Bone marrow (tissue), 2 donors: ENCODE measurements at places on chromosomes 1 and 21.

GRCh38 chr1:63662056-63662836 is 69.0 kb downstream of the PGM1 start:
- no peak for DNase-seq

DNA sequence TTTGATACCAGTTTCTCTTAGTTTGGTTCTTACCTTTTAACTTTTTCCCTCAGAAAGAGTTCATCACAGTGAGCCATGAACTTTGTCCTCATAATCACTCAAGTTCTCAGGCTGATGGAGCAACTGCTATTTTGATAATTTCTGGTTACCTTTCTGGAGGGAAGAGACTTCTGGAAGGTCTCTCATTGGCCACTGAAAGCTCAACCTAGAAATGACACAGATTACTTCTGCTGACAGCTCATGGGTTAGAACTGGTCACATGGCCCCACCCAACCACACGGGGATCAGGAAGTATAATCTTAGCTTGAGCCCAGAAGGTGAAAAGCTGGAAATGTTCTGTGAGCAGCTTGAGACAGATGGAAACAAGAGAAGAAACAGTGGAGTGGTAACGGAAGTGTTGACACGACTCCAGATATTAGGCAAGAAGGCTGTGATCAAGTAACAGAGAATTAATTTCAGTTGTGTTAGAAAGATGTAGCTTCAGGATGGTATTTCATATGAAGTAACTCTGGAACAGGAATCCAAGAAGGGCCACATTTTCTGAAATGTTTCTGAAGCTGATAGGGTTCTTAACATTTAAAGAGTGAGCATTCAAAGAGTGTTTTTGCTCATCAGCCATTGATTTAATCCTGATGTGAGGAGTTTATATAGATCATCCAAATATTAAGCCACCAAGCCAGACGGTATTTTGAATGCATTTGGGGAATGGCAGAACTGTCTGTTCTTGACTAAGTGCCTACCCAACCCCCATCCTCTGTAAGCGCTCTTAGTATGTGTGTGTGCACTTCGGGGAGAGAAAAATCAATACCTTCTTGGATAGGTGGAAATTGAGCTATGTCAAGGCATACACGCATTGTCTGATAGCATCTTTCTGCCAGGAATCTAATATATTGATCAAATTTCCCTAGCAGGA is 21.9 kb upstream of the XPR1 start:
- no peak for DNase-seq

- DNase-seq, result no peak
Observed at GRCh38 chr1:79847700-79848099, 841.2 kb upstream of the ADGRL4 start.

DNA sequence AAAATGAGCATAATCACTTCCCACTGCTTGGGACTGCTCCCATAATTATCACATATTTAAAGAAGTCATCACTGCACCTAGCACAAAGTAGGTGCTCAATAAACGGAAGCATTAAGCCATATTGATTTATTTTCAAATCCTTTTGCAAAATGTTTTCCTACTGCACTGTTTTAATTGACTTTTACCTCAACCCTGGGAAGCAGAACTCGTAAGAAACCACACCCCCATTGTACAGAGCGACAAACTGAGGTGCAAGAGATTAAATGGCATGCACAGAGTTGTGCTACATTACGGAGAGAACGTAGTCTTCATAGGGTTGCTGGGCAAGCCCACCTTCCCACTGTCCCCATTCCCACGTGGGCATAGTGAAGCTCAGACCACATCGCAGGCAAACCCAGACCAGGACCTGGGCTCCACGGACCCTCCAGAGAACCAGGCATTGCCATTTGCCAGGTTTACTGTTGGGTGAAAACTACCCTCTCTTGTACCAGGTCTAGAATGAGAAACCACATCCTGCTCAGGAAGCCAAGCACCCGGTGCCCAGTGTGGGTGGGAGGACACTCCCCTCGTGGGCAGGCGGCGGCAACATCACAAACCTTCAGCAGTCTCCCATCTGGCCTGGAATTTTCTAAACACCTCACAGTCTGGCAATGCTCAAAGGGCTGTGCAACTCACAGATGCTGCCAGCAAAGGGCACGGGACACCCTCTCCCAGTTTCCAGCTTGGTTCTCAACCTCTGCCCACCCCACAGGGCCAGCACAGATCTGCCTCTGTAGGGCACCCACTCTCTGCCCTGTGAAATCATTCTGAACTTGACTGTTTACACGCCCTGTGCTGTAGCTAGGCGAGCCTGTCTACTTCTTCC is 8.2 kb downstream of the IFFO2 start:
- DNase-seq, result peak; percentile 67

- DNase-seq, result no peak
Observed at GRCh38 chr1:4636644-4637380, 17.6 kb upstream of the AJAP1 start.

- DNase-seq, result no peak
Observed at GRCh38 chr1:224506141-224506814, 71.7 kb upstream of the WDR26 start.

GRCh38 chr1:203311368-203312301 is 6.3 kb downstream of the BTG2 start:
- no peak for DNase-seq

- DNase-seq, result no peak
Observed at GRCh38 chr1:203142684-203143408, 15.3 kb downstream of the ADORA1 start.

- DNase-seq, result no peak
Observed at GRCh38 chr1:228900886-228901392, 165.7 kb downstream of the RHOU start.

GRCh38 chr1:225467193-225468020 is 39.6 kb upstream of the LBR start:
- DNase-seq, result peak; percentile 87

- DNase-seq, result no peak
Observed at GRCh38 chr1:32903991-32904785, 3.0 kb upstream of the TMEM54 start.

GRCh38 chr1:169142129-169142528 is 35.6 kb downstream of the ATP1B1 start:
- no peak for DNase-seq

GRCh38 chr1:223785808-223786207 is 59.9 kb downstream of the TP53BP2 start:
- DNase-seq, result no peak

DNA sequence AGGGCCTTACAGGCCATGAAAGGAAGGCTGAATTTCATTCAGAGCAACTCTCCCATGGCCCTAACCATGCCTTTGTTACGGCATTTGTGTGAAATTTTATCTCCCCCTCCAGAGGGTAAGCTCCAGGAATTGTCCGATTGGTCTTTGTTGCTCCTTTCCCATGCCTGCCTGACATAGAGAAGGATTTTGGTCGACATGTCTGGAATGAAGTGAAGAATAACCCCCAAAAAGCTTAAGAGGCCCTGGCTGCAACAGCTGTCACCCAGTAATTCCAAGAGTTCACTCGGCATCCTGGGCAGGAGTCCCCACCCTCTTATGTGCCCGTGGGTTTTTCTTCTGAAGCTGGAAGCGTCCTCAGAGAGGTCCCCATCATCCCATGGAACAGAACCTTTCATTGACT is 20.6 kb downstream of the CDA start:
- DNase-seq, result no peak

GRCh38 chr1:26296340-26297056 is 9.9 kb downstream of the UBXN11 start:
- no peak for DNase-seq

- DNase-seq, result no peak
Observed at GRCh38 chr1:213464786-213465460, 413.9 kb downstream of the RPS6KC1 start.

DNA sequence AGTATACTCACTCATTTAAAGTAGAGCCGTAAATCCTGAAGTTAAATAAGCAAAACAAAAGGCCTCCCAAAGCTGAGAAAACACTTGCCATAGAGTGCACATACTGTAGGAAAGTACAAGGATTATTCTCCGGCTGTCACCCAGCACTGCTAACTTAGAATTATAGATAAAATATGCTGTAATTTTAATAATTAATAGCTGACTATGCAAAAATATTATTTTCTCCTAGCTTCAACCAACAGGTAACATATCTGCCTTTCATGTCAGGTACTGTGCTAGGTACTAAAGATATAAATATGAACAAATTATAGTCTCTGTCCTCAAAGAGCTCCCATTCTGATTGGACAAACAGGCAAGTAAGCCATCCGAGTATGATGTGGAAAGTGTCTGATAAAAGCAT is 233.2 kb downstream of the FGGY start:
- no peak for DNase-seq

- no peak for DNase-seq
Observed at GRCh38 chr1:238143038-238143437, 252.3 kb upstream of the ZP4 start.

GRCh38 chr1:62799688-62800087 is 15.8 kb downstream of the ATG4C start:
- no peak for DNase-seq

DNA sequence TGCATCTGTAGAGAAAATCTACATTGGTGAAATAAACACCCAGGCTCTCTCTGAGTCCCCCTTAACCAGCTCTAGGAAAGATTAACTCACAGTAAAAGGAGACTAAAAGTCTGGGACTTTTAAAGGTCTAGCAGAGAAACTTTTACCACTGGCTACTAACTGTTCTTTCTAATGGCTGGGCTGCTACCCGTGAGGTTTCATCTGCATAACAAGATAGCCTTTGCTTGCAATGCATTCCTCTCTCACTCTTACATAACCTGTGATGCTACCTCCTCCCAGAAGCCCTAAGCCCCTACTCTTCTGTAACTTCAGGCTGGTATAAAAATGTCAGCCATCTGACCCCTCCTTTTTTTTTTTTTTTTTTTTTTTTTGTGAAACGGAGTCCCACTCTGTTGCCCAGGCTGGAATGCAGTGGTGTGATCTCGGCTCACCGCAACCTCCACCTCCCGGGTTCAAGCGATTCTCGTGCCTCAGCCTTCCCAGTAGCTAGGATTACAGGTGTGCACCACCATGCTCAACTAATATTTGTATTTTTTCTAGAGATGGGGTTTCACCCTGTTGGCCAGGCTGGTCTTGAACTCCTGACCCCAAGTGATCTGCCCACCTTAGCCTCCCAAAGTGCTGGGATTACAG is 344.2 kb downstream of the RGS7 start:
- no peak for DNase-seq

- no peak for DNase-seq
Observed at GRCh38 chr1:1356166-1356795, 2.1 kb downstream of the MXRA8 start.

GRCh38 chr1:181930187-181930586 is 131.3 kb downstream of the ZNF648 start:
- DNase-seq, result no peak

DNA sequence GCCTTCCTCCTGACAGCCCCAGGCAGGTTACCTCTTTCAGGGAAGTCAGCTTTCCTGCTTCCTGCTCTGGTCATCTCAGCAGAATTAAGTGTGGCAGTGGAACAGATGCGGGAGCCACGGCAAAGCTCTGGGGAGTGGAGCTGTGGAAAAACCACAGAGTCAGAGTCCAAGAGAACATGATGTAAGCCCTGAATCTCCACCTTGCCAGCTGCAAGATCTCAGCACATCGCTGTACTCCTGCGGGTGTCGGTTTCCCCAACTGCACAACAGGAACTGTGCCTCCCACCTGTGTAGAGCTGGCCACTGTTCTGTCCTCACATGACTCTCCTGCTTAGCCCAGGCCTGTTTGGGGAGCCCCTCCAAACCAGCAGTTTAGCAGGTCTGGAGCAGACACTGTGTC is 123.7 kb downstream of the MATN1 start:
- no peak for DNase-seq

DNA sequence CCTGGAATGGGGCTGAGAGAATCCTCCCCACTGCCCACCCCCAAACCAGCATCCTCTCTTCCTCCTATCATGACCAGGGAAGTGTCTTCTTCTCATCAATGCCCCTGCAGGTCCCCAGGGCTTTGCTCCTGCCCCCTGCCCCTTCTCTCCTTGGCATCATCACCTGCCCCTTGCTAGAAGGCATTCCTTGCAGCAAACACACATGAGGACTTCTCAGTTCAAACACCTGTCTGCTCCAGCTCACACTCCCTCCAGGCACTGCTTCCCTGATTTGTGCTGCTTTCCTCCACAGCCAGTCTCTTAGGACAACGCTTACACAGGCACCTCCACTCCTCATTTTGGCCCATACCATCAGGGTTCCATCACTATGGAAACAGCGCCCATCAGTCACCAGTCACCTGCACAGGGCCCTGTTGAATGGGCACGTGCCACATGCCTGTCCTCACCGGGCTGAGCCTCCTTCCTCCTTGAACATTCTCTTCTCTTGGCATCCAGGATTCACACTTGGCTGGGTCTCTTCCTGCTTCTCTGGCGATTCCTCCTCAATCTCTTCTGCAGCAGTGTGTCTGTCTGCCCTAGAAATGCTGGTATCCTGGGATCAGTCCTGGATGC is 81.9 kb upstream of the EDN2 start:
- no peak for DNase-seq

- DNase-seq, result no peak
Observed at GRCh38 chr1:23779826-23780371, 1.7 kb downstream of the PITHD1 start.

- no peak for DNase-seq
Observed at GRCh38 chr1:235649368-235650163, at the start of gene GNG4. GNG4 (minus strand) TSS chr1:235649784; CDS start chr1:235583838, 65,946 bp downstream.

DNA sequence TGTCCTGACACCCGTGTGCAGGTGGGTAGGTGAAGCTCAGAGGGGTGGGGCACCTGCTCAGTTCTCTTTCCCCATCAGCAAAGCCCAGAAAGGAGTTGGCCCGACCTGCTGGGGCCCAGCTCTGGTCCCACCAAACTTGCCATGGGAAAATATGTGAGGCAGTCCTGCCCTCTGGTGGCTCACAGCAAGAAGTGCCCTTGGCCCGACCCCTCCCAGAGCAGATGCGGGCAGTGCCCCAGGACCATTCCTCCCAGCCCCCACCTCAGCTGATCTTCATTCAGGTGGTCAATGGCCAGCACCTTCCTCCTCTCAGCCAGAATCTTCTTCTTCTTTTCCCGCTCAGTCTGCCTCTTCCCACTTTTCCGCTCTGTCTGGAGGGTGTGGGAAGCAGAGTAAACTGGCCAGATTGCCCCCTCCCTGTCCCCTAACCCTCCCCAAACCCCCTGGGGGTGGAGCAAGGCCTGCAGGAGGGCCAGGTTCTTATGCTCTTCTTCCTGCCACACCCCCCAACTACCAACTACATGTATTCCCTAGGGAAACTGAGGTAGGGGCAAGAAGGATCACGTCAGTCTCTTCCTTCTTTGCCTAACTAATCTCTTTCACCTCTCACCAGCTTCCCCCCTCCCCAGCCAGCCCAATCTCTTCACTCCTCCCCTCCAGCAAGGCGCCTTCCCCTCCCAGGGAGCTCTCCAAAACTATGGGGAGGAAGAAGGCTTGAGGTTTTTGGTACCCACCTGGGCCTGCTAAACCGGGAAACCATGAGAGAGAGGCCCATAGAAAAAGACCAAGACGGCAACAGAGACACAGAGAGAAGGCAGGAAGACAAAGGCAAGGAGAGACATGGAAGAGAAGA is 15.6 kb downstream of the TNNT2 start:
- DNase-seq, result no peak

GRCh38 chr1:153509729-153510354 is 25.9 kb downstream of the S100A6 start:
- peak; percentile 33 for DNase-seq

GRCh38 chr21:38267136-38267755 is 10.5 kb downstream of the KCNJ15 start:
- no peak for DNase-seq

- DNase-seq, result no peak
Observed at GRCh38 chr1:53617851-53618499, 121.0 kb downstream of the GLIS1 start.
